Activated CD4-positive, alpha-beta T cell treated with anti-CD3 and anti-CD28 coated beads, Interleukin-2, amount 10 ng/mL, durations not matched to agents 24 days and 14 days (primary cell): ENCODE measurements at places on chromosomes 5 and 9. TPM values are rescaled to one million over a fixed set of nuclear protein-coding genes. Genes with fewer than 3 reads are reported as not detected.

The IFNB1 gene
- not detected in 2 replicates for total RNA-seq

The EFCAB9 gene
- total RNA-seq, result not detected in 2 replicates

DNA sequence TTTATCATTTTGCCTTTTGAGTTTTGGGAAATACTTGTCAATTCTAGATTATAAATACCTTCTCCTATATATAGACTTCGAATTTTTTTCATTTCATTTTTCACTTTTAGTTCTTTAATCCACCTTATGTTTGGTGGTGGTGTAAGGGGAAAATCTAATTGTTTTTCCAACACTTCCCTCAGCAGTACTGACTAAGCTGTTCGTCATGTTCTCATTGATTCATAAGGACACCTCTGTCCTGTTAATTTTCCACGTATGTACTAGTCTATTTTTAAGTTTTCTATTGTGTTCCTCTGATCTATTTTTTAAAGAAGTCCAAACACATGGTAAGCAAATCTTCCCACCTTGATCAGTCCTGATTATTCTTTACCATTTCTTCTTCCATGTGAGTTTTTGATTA is 254.2 kb downstream of the SYK start:
- DNase-seq, result no peak
- H3K4me1 ChIP-seq, result peaks cover 32% of the 10 kb centered on the region
- peaks cover 5% of the 10 kb centered on the region for H3K36me3 ChIP-seq
- H3K4me3 ChIP-seq, result no peak overlapping the region

DNA sequence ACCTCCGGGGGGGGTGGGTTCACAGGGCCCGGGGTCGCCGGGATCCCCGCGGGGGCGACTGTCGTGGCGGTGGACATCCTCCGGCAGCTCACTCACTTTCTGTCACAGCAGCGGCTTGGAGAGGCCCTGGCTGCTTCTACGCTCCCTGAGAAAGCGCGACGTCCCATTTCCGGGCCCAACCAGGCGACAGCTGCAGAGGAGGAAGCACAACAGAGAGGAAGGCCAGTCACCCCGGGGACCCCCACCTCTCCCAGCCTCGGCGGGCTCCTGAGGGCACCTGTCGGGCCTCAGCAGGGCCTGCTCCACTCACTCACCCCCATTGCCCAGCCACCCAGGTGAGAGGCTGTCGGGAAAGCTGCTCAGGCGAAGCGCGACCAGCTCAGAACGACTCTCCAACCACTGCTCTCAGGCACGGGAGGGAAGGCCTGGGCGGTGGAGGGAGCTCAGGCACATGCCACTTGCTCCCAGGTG is 14.4 kb downstream of the BRD3 start:
- H3K27ac ChIP-seq, result no peak overlapping the region
- H3K36me3 ChIP-seq, result peaks cover 7% of the 10 kb centered on the region
- no peaks in the 10 kb centered on the region for H3K27me3 ChIP-seq
- H3K4me1 ChIP-seq, result no peaks in the 10 kb centered on the region
- no peak for DNase-seq

GRCh38 chr9:114280636-114281472 is 42.0 kb upstream of the ORM1 start:
- no peaks in the 10 kb centered on the region for H3K27me3 ChIP-seq
- no peak for DNase-seq
- no peak overlapping the region for H3K27ac ChIP-seq
- H3K36me3 ChIP-seq, result no peaks in the 10 kb centered on the region

GRCh38 chr5:11289733-11290132 is 528.7 kb upstream of the DAP start:
- no peak for DNase-seq
- no peaks in the 10 kb centered on the region for H3K27me3 ChIP-seq
- H3K4me3 ChIP-seq, result no peak overlapping the region
- no peak overlapping the region for H3K27ac ChIP-seq
- no peaks in the 10 kb centered on the region for H3K36me3 ChIP-seq
- H3K4me1 ChIP-seq, result no peaks in the 10 kb centered on the region

- H3K4me3 ChIP-seq, result peak overlapping the region; percentile 31
- H3K27ac ChIP-seq, result peak overlapping the region; percentile 50
- H3K27me3 ChIP-seq, result no peaks in the 10 kb centered on the region
- H3K36me3 ChIP-seq, result no peaks in the 10 kb centered on the region
Measured at GRCh38 chr5:83306572-83307241, 164.8 kb upstream of the VCAN start.

DNA sequence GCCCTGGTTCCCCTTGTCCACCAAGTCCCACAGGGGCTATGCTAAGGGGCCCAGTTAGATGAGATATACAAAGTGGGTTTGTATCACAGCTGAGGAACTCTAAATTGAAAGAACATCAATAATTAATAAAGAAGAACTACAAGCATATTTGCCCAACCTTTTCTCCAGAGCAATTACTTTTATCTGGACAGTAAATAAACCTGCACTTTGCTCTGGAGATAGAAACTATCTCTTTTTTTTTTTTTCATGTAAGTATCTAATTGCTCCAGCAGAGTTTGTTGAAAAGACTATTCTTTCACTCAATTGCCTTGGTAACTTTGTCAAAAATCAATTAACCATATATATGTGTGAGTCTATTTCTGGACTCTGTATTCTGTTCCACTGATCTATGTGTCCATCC is 6.0 kb upstream of the CDKN2AIPNL start:
- no peak overlapping the region for H3K27ac ChIP-seq
- H3K27me3 ChIP-seq, result no peaks in the 10 kb centered on the region
- no peaks in the 10 kb centered on the region for H3K4me1 ChIP-seq
- H3K36me3 ChIP-seq, result no peaks in the 10 kb centered on the region
- DNase-seq, result no peak

The SLC6A3 gene
- not detected in 2 replicates for total RNA-seq

The DIAPH1 gene
- 225 and 232 TPM in 2 replicates for total RNA-seq

- no peaks in the 10 kb centered on the region for H3K36me3 ChIP-seq
- peaks cover 22% of the 10 kb centered on the region for H3K4me1 ChIP-seq
- no peak overlapping the region for H3K27ac ChIP-seq
- peaks cover 22% of the 10 kb centered on the region for H3K27me3 ChIP-seq
- no peak overlapping the region for H3K4me3 ChIP-seq
Measured at GRCh38 chr5:176418251-176418650, 1.9 kb upstream of the CLTB start.

DNA sequence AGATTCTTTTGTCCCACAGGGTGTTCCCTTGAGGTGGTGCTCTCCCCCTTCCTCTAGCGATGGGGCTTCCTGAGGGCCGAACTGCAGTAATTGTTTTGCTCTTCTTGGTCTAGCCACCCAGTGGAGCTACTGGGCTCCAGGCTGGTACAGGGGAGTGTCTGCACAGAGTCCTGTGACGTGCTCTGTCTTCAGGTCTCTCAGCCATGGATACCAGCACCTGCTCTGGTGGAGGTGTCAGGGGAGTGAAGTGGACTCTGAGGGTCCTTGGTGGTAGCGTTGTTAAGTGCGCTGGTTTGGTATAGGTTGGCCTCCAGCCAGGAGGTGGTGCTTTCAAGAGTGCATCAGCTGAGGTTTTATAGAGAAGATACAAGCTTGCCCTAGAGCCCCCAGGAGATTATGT is 20.4 kb upstream of the CEP72 start:
- no peak overlapping the region for H3K27ac ChIP-seq
- H3K4me3 ChIP-seq, result no peak overlapping the region
- no peak for DNase-seq
- peaks cover 29% of the 10 kb centered on the region for H3K27me3 ChIP-seq

GRCh38 chr5:114953565-114953964 is 216.1 kb downstream of the TRIM36 start:
- no peaks in the 10 kb centered on the region for H3K4me1 ChIP-seq
- DNase-seq, result no peak
- H3K27ac ChIP-seq, result no peak overlapping the region
- no peaks in the 10 kb centered on the region for H3K36me3 ChIP-seq

DNA sequence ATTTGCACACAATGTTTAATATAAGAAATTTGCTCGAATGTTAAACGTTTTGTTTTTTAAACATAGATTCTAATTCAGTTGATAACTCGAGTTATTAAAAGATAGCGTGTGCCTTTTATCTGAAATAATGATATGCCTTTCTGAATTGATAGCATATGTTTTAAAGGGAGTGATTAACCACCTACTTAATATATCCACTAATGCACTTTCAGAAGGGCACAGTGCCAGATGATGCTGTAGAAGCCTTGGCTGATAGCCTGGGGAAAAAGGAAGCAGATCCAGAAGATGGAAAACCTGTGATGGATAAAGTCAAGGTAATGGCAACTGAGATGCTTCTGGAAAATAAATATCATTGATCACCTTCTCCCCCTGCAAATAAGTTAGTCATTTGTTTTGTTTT is 53.9 kb downstream of the ERAP1 start:
- no peak overlapping the region for H3K27ac ChIP-seq
- H3K36me3 ChIP-seq, result peaks cover 54% of the 10 kb centered on the region
- H3K27me3 ChIP-seq, result no peaks in the 10 kb centered on the region

GRCh38 chr5:139481580-139482049 is 943 bp downstream of the STING1 start:
- DNase-seq, result no peak
- peaks cover 37% of the 10 kb centered on the region for H3K36me3 ChIP-seq
- peak overlapping the region; percentile 89 for H3K4me3 ChIP-seq
- H3K4me1 ChIP-seq, result peaks cover 41% of the 10 kb centered on the region
- H3K27me3 ChIP-seq, result no peaks in the 10 kb centered on the region

The PCDHGB7 gene
- 0.12 and 0.17 TPM in 2 replicates for total RNA-seq

DNA sequence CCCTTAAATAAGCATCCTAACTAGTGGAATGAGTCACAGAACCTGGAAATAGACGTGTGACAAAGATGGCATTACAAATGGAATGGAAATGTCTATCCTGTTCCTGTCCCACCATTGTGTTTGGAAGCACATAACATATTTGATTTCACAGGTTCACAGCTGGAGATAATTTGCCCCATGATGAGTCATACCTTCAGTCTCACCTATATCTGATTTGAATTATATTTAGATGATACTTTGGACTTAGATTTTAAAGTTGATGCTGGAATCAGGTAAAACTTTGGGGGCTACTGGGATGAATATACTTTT is 92.5 kb downstream of the CEMIP2 start:
- no peak for DNase-seq
- no peak overlapping the region for H3K4me3 ChIP-seq
- H3K27me3 ChIP-seq, result no peaks in the 10 kb centered on the region
- H3K4me1 ChIP-seq, result peaks cover 13% of the 10 kb centered on the region
- no peak overlapping the region for H3K27ac ChIP-seq

DNA sequence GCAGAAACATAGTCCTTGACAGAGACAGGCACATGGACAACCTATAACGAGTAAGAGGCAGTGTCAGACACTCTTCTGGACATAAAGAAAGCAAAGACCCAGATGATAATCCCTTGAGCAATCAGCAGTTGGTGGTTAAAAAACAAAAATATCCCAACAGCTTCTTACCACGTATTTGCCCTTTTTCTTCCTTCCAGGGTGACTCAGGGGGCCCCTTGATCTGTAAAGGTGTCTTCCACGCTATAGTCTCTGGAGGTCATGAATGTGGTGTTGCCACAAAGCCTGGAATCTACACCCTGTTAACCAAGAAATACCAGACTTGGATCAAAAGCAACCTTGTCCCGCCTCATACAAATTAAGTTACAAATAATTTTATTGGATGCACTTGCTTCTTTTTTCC is 9.5 kb downstream of the GZMK start:
- DNase-seq, result no peak
- peaks cover 42% of the 10 kb centered on the region for H3K36me3 ChIP-seq
- no peaks in the 10 kb centered on the region for H3K27me3 ChIP-seq
- no peak overlapping the region for H3K27ac ChIP-seq
- H3K4me1 ChIP-seq, result peaks cover 64% of the 10 kb centered on the region
- no peak overlapping the region for H3K4me3 ChIP-seq

DNA sequence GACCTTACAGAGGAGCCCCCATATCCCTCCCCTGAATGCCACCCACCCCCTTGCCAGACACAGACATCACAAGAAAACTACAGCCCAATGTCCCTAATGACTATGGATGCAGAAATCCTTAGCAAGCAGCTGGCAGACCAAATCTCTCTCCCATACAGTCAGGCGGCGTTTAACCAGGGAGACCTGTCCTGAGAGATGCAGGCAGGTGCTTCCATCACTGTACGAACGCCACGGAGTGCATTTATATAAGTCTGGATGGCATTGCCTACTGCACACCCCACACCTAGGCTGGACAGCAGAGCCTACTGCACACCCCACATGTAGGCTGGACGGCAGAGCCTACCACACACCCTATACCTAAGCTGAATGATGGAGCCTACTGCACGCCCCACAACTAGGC is 34.4 kb upstream of the SARDH start:
- H3K36me3 ChIP-seq, result peaks cover 1% of the 10 kb centered on the region
- no peak overlapping the region for H3K27ac ChIP-seq
- no peak for DNase-seq

The WWC1 gene
- total RNA-seq, result 1.1 and 2.4 TPM in 2 replicates

The SEC24A gene
- 29.4 and 31.2 TPM in 2 replicates for total RNA-seq

DNA sequence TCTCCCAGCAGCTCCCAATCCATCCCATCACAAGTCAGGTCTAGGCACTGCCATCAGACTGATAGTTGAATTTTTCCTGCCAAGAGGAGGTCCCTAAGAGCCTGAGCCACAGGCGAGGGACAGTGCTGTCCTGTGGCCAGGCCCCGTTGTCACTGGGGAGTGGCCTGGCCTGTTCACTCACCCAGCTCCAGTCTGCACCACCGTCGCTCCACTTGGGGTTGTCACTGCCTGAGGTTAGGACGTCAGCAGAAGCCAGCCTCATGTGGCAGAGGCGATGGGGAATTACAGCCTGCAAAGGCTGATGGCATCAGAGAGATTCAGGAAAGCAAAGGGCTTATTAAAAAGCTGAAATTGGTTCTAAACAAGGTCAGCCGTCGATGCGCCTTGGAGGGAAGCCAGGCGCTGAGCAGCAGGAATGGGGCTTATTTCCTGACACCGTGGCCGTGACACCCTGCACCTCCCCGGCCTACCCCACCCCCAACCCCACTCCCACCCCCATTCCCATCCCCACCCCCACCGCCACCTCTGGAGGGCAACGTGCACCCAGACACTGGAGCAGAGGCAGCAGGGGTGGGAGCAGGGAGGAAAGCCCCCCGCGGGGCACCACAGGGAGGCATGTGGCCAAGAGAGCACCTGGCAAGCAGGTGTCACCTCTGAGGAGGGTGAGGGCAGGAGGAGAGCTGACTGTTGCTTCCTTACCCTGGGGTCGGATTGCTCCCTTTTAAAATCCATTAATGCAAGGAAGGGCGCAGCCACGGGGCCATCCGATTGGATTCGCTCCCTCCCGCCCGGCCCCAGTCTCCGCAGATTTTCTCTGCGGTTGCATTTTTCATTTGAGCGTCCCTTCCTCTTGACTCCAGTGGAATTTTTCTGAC is 3.1 kb upstream of the DBH start:
- DNase-seq, result no peak
- no peaks in the 10 kb centered on the region for H3K27me3 ChIP-seq
- H3K36me3 ChIP-seq, result no peaks in the 10 kb centered on the region
- H3K27ac ChIP-seq, result no peak overlapping the region
- H3K4me3 ChIP-seq, result no peak overlapping the region

DNA sequence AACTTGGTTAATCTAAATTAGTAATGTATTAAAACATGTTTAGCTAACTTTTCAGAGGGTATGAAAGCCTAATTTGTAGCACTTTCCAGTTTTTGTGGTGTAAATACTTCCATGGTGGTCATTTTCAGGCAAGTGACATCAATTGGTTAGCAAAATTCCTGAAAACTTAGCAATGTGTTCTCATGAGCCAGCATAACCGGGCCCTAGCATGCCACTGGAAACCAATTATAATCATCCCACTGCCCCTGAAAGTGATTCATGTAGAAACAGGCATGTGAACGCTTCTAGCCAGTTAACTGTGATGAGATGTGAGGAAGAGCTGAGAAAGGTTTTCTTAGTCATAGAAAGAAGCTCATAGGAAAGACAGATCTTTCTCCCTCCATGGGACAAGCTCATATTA is 417.2 kb downstream of the TLR4 start:
- no peaks in the 10 kb centered on the region for H3K4me1 ChIP-seq
- H3K36me3 ChIP-seq, result no peaks in the 10 kb centered on the region
- H3K4me3 ChIP-seq, result no peak overlapping the region
- no peak for DNase-seq

The ENDOG gene
- total RNA-seq, result 22.9 and 23.3 TPM in 2 replicates

The SHB gene
- 1.6 and 2.1 TPM in 2 replicates for total RNA-seq

The CCNJL gene
- not detected in 2 replicates for total RNA-seq

GRCh38 chr5:105817914-105818313 is 1852.8 kb downstream of the EFNA5 start:
- H3K4me1 ChIP-seq, result no peaks in the 10 kb centered on the region
- no peaks in the 10 kb centered on the region for H3K27me3 ChIP-seq
- no peaks in the 10 kb centered on the region for H3K36me3 ChIP-seq
